ENCODE measurements at places on chromosomes 13 and 19.

GRCh38 chr13:22594041-22594440, 586.7 kb upstream of the SGCG start:
- DNase-seq: no peak

- DNase-seq: no peak
These were observed 15.6 kb downstream of the RHPN2 start for GRCh38 chr19:33048806-33049676.

DNA sequence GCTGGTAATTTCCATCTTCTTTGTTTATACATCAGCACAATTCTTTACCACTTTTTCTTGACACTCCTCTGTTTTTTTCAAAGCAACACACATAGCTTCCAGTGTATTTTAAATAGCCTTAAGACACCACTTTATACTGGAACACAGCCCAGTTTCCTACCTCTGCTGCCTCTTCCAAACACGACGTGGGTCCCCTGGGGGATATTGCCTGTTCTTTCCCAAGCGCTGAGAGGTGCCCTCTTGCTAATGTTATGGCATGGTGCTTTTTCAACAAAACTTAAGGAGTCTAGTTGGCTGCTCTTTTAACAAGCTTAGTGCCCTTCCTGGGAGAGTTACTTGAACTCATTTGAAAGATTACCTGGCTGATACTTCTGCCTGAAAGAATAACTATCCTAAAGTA, 112.7 kb downstream of the OLFM4 start:
- DNase-seq: no peak

DNA sequence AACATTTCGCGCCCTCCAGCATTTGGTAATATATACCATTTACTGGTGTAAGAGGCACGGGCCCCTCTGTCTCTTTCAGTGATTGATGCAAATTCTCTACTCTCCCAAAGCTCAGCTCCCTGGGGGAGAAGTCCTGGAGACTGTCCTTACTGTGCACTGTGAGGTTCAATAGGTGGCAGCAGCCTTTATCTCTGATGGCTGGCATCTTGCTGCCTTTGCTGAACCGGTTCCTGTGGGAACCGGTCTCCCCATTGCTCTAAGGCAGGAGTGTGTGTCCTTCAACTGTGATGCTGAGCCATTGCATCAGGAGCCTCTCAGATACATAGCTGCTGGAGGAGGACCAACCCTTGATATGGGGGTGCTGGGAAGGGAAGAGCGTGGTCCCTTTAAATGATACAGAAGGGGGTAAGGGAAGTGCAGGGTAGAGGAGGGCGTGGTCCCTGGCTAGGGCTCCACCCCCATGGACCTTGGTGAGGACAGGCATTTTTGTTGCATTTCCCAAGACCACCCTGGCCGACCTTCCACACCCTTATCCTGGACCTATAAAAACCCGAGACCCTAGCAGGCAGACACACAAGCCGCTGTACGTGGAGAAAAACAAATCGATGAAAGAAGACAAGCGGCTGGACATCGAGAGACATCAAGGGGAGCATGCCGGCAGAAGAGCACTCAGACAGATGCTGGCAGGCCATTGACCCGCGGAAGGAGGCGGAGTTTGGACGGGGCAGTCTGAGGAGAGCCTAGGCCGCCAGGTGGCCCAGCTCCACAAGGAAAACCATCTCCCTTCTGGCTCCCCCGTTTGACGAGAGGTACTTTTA, 41.1 kb upstream of the GTF3A start:
- DNase-seq: no peak

GRCh38 chr13:40600149-40600751, 66.2 kb downstream of the FOXO1 start:
- DNase-seq: no peak

DNA sequence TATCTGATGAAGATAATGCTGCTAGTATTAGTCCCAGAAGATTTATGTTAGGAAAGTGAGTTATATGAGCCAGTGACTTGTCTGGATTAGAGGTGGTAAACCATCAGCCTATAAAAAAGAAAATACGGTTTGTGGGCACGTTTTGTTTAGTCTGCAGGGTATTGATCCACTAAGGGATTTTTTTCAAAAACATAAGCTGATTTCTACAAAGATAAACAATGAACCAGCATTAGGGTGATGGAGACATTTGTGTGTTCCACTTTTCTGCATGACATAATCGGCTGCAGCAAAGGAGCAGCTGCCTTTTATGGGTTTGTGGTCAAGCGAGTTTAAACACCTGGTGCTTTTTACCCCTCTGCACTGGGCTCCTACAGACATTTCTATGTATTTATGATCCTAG, 836.4 kb upstream of the GPC6 start:
- DNase-seq: no peak

DNA sequence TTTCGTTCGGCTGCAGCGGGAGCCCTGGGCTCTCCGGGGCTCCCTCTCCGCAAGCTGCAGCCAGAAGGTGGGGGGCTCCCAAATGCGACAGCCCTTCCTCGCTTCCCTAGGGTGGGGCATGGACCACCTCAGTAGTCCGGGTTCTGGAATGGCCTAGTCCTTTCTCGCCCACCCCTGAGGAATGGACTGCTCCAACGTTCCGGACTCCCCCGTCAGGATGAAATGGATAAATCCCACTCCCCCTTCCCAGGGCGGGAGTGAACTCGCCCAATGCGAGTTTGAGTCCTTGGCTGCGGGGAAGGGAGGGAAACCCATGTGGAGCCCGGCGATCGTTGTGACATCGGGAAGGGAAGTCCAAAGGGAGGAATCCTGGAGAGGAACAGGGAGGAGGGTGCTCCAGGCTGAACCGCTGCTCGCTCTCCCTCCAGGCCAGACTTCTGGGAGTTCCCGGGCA, 5.5 kb downstream of the HRC start:
- DNase-seq: peak; percentile 61

DNA sequence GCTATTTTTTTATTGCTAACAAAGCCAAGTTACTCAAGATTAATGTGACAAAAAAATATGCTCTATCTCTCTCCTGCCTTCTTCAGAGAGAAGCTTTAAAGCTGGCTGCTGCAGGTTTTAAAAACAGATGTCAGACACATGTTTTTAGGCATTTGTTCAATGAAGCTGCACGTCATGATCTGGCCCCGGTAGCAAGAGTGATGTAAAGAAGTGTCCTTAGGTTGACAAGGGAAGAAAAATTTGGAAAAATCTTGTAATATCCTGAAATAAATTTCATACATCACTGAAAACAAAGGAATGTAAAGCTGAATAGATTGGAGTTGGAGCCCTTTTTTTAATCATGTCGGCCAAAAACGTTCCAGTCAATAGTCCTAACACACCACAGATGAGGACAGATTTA, 531.4 kb upstream of the NBEA start:
- DNase-seq: no peak

DNA sequence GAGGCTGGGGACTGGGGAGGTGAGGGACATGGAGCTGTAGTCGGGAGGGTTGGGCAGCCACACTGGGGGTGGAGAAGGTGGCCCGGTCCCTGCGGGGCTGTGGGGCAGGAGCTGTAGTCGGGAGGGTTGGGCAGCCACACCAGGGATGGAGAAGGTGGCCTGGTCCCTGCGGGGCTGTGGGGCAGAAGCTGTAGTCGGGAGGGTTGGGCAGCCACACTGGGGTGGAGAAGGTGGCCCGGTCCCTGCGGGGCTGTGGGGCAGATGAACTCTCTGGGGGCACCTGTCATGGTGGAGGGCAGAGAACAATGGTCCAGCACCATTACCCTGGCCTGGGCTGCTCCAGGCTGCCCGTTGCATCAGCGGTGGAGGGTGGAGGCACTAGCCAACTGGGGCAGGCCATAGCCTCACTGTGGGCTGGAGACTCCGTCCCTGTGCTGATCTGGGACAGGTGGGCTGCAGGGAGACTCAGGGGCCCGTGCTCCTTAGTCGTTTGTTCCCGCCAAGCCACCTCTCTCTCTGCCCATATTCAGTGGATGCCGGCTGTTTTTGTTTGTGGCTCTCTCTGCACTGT, 51.4 kb downstream of the ATP11A start:
- DNase-seq: no peak

GRCh38 chr19:12821761-12822160, 12.6 kb downstream of the RTBDN start:
- DNase-seq: no peak

DNA sequence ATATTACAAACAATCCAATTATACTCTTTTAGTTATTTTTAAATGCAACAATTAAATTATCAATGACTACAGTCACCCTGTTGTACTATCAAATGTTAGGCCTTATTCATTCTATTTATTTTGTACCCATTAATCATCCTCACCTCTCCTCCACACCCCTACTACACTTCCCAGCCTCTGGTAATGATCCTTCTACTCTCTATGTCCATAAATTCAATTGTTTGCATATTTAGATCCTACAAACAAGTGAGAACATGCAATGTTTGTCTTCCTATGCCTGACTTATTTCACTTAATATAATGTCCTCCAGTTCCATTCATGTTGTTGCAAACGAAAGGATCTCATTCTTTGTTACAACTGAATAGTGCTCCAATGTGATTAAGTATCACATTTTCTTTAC, 1414.6 kb downstream of the SLITRK1 start:
- DNase-seq: no peak

DNA sequence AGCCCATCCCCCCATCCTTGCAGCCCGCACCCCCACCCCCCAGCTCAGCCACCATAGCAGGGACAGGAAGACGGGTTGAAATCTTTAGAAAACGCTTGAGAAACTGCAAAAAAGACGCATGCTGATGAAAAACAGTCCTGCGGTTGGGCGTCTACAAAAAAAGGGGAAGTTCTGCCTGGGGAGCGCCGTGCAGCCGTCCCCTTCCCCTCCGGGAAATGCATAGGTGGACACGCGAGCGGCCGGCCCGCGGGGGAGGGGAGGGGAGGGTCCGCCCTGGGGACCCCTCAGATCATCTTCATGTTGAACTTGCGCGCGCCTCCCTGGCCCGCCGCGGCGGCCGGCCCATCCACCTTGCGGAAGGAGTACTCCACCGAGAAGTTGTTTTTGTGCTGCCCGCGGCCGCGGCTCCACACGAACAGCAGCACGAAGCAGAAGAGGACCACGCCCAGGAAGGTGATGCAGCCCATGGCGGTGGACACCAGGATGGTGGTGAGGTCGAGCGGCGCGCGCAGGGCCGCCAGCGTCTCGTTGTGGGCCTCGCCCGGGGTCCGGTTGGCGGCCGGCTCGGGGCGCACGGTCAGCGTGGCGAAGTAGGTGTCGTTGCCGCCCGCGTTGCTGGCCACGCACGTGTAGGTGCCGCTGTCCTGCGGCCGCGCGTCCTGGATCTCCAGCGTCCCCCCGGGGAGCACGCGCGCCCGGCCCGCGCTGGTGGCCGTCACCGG, 7.9 kb upstream of the PEAK3 start:
- peak; percentile 42 for DNase-seq

DNA sequence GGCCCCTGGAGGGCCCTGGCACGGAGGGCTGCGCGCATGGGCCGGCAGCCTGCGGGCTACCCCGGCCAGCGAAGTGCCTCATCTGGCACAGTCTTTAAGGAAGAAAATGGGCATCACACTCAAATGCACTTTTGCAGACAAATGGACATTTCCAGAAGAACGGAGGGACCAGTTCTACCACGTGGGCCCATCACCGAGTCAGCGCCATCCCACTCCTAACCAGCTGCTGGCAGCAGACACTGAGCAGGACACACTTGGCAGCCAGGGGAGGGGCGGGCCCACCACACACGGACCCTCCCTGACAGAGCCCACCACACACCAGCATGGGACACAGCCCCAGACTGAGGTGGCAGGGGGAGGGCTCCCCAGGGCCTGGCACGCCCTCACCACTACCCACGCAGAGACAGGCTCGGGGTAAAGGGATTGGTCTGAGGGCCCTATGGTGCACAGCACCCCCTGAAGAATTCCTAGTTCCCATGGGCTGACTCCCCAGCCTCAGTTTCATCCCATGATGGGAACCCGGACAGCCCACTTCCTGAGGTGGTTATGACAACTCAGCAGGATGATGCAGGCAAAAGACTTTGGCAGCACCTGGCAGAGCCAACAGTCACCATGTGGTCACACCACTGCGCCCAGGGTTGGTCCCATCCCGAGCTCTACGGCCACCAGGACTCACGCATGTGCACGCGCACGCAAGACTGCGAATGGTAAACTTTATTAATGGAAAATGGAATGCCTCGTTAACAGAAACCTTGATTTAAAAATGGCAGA, 18.7 kb upstream of the TINCR start:
- no peak for DNase-seq

GRCh38 chr13:36840718-36841250, 21.8 kb downstream of the RFXAP start:
- no peak for DNase-seq

DNA sequence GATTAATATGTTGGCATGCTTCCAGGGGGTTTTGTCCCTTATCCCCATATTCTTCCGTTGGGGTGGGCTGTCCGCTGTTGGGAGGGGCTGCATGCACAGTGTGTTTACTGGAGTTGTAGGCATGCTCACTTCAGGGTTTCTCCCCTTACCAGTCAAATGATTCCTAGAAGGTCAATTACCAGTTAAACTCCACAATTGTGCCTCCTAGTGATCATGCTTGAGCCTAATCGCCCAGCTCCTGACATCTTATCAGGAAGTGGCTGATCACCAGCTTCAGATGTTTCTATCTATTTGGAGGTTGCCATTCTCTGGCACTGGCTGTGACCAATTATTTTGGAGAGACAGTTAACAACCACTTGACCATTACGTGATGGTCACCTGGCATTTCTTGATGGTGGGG, 1090.0 kb downstream of the SLITRK5 start:
- no peak for DNase-seq

DNA sequence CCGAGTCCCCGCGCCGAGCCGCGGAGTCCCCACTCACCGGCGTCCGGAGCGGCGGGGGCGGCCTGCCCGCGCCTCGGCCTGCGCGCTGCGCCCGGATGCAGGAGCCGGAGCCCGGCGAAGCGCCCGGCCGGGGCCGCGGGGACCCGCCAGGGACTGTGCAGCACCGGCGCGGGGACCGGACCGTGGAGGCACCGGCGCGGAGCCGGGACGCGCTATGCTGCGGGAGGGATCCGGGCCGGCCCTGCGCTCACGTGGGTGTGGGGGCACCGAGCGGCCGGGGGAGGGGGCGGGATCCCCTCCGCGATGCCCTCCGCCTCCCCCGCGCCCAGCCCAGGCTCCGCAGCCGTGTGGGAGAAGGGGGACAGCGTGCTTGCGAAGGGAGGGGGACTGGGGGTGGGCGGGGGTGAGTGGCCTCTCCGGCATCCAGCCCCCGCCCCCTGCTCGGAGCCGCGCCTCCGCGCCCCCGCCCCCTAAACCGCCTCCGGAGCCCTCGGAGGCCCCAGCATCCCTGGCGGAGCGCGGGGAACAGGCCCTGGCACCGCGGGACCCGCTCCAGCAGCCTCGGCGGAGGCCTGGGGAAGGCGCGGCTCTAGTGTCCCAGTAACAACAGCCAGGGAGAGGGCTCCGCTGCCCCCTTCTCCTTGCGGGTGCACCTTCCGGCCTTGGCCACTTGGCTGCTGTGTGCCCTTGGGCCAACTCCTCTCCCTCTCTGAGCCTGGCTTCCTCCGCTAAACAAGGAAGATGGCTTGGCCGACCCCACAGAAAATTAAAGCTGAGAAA, at the start of gene SLC1A6:
SLC1A6 (minus strand) TSS at position 389 of the 780 bp plus-strand sequence. CDS start 6,954 bp downstream, outside the sequence.
- DNase-seq: no peak

- no peak for DNase-seq
These were observed 96.7 kb upstream of the DIAPH3 start for GRCh38 chr13:60260440-60260839.

DNA sequence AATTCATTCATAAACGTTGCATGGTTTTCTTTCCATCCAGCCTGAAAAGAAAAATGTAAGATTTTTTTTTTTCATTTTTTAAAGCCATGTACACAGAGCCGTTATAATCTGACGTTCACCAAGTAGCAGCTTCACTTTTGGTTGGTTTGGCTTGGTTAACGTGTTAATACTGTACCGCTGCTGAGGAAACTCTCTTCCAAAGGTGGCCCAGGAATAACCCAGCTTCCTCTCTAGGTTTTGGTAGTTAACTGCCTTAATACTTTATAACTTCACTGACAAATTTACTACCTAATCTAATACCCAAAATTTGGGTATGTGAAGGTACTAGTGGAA, 1.7 kb downstream of the INTS6 start:
- DNase-seq: no peak

Data from left ventricle myocardium inferior (tissue), 1 donor.